CD4-positive, alpha-beta T cell treated with Interleukin-17A for 1 hour (primary cell): ENCODE measurements at places on chromosomes 1 and 21.

GRCh38 chr1:8439015-8439702 is 121.2 kb downstream of the SLC45A1 start:
- DNase-seq: no peak

DNA sequence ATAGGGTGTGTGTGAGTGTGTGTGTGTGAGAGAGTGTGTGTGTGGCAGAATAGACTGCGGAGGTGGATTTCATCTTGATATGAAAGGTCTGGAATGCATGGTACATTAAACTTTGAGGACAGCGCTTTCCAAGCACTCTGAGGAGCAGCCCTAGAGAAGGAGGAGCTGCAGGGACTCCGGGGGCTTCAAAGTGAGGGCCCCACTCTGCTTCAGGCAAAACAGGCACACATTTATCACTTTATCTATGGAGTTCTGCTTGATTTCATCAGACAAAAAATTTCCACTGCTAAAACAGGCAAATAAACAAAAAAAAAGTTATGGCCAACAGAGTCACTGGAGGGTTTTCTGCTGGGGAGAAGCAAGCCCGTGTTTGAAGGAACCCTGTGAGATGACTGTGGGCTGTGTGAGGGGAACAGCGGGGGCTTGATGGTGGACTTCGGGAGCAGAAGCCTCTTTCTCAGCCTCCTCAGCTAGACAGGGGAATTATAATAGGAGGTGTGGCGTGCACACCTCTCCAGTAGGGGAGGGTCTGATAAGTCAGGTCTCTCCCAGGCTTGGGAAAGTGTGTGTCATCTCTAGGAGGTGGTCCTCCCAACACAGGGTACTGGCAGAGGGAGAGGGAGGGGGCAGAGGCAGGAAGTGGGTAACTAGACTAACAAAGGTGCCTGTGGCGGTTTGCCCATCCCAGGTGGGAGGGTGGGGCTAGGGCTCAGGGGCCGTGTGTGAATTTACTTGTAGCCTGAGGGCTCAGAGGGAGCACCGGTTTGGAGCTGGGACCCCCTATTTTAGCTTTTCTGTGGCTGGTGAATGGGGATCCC is 18.3 kb upstream of the HDAC1 start:
- DNase-seq: peak; percentile 85

GRCh38 chr1:117061986-117062415 is 1.9 kb downstream of the TTF2 start:
- DNase-seq: peak; percentile 54

- no peak for DNase-seq
These were observed 175.9 kb downstream of the PAPPA2 start for GRCh38 chr1:176638713-176639526.

DNA sequence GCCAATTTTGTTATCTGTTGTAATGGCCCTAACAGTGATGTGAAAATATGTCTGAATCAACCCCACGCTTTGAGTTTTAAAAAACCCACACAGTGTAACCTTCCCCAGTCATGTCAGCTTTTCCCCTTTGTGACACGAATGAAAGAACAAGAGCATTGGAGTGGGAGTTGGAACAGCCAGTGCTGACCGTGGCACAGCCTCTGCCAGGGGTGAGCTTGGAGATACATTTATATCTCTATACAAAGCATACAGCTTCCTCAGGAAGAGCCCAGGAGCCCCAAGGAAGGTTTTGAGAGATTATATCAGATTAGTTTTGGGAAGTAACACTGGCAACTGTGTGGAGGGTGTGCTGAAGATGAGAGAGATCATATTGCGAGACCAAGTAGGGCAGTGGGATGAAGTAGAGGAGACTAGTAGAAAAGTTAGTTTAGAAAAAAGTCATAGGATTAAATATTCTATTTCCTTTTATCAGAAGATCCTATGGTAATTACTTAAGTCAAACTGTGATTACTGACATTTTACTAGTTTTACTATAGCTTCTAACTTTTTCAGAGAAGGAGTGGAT is 15.9 kb downstream of the LRRC8B start:
- DNase-seq: no peak

DNA sequence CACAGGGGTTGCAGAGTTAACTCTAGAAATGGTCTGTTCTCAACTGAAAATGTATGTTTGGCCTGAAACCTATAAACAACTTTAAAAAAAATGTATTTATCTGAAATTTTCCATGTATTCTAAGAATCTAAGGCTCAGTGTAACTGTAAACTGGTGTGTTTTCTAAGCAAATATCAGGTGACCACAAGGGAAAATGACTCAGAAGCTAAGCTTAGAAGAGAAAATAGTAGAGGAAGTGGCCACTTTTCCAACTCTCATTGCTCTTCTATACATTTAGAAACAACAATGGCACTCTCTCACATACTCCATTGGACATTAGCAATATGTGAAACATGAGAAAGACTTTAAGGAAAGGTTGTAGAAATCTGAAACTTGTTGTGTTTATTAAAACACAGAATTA is 7.5 kb downstream of the TNFSF18 start:
- no peak for DNase-seq

DNA sequence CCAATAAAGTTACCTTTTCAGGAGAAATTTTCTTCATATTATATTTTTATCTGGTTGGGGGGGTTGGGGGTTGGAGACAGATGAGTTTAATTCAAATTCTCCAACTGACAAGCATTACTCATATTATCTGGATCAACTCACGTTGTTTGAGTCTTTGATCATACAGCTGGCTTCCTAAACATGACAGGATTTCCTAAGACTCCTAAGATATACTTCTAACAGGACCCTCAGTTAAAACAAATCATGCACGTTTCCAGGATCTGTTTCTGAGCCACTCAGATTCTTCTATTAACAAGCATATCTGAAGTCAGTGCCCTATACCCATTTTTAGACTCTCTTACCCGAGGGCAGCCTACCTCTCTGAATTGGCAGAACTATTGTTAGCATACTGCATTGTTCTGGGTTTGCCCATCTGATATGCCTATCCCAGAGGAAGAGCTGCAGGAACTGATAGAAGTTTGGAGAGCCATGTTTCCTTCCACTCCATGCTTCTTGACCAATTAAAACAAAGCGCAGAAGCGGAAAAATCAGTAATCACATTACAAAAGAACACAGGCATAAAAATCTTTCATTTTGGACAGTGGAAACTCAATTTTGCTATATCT is 653.9 kb downstream of the LTN1 start:
- no peak for DNase-seq
